Heart left ventricle (tissue), 16 donors: ENCODE measurements at places on chromosomes 1 and 21.

- peak; percentile 73 for DNase-seq
Measured at GRCh38 chr1:192485692-192486436, 89.7 kb upstream of the RGS1 start.

- no peak for DNase-seq
Measured at GRCh38 chr1:92515796-92516201, 29.1 kb upstream of the GFI1 start.

DNA sequence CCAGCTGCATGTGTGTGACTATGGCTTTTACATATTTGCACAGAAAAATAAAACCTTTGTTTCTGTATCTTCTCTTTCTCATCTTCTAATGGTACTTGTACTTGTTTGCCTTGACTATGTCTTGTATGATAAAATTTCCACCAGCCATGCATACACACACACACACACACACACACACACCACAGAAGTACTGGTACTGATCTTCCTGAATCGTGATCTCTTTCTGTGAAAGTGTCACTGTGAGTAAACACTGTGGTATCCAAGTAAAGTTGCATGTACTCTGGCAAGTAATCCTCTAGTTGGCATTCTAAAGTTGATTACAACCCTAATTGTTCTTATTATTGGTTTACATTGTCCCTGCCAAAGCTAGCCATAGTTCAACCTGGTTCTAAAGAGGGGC, 176.7 kb downstream of the CRB1 start:
- no peak for DNase-seq

DNA sequence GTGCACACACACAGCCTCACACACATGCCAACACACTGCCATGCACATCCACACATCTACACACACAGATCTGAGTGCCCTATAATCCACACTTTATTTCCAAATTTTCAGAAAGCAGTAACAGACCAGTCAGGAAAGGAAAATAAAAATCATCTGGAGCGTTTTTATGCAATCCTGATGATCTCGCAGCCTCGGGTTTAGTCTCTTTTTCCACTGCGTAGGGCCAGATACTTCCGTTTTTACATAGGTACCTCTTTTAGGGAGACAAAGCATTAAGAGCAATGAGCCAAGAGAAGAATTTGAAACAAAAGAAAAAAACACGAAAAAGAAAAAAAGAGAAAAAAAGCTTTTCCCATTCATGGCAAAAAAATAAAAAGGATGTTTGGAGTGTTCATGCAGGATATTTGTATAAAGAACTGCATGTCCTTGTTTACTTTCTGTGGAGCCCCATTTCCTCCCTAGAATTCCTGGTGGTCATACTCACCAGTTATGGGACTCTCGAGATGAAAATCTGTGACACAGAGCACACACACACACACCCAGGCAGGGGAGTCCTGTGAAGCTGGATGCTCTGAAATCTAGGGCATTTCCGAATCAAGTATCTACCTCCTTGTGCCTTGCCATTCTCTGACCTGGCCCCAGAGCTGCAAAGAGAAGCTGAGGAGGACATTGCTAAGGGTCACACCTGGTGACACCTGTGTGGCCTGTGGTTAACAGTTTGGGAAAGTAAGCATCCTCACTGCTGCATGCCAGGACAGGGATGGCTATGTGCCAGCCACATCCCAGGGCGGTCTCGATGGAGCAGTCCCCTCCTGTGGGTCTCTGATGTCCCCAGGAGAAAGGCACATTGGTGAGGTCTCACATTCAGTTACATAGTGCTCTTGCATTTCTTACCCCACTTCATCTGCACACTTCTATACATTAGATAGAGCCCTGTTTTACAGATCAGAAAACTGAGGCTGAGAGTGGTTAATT, 83.6 kb downstream of the RUNX1 start:
- no peak for DNase-seq

- DNase-seq: peak; percentile 82
Measured at GRCh38 chr1:39671433-39671792, 494 bp downstream of the NT5C1A start.

DNA sequence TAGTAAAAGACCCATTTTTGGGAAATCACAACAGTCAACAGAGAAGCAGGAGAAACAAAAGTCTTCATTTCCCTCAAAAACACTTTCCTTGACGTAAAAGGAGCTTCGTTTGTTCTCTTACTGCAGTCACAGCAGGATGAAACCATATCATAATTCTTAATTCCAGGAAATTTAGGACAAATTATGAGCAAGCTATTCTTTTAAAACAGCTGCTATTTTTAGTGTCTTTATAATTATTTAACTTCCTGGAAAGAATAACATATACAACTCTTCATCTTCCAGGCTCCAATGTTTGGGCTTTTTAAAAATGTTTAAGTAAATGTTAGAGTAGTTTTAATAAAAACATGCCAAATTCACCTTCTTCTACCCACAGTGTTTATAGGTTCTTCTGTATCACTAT, 563.5 kb downstream of the LTN1 start:
- DNase-seq: no peak

DNA sequence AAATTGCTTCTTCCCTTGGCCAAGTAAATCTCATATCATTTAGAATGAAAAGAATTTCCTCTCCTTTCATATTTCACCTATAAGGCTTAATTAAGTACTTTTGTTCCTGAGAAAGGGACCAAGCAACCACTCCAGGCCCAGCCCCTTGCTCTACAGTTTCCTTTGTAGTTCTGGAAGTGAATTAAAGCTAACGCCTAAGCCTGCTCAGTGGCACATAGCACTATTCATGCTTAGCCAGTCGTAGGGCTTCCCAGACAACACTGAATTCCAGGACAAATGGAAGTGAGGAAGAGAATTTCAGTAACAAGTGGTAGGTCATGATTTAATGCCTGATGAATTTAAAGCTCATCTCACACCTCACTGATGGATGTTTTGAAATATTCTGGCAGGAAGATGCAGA, 73.3 kb downstream of the RPAP2 start:
- no peak for DNase-seq

GRCh38 chr1:14822493-14822892, 224.0 kb downstream of the KAZN start:
- DNase-seq: no peak

DNA sequence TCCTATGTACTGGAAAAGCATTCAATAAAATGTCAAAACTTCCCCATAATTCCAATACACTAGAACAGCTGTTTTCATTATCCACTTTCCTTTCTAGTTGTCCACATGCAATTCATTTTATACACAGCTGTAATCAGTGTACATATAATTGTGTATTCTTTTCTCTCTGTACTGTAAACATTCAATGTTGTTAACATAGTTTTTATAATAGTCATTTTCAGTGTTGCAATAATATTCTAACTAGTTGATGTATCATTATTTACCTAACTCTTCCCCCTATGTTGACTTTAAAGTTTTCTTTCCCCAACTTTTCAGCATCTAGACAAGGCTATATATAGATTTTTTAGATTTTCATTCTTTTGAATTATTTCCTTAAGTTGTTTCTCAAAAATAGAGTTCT, 44.4 kb downstream of the DIPK1A start:
- DNase-seq: no peak

- DNase-seq: no peak
Measured at GRCh38 chr1:44244986-44245385, 31.7 kb downstream of the DMAP1 start.

GRCh38 chr21:44421901-44422840, 33.1 kb upstream of the LRRC3 start:
- DNase-seq: no peak

- no peak for DNase-seq
Measured at GRCh38 chr1:208189183-208189582, 55.0 kb downstream of the PLXNA2 start.

GRCh38 chr1:85976516-85977205, 179.9 kb downstream of the COL24A1 start:
- no peak for DNase-seq

- no peak for DNase-seq
Measured at GRCh38 chr1:229171934-229172333, 99.0 kb upstream of the RAB4A start.

DNA sequence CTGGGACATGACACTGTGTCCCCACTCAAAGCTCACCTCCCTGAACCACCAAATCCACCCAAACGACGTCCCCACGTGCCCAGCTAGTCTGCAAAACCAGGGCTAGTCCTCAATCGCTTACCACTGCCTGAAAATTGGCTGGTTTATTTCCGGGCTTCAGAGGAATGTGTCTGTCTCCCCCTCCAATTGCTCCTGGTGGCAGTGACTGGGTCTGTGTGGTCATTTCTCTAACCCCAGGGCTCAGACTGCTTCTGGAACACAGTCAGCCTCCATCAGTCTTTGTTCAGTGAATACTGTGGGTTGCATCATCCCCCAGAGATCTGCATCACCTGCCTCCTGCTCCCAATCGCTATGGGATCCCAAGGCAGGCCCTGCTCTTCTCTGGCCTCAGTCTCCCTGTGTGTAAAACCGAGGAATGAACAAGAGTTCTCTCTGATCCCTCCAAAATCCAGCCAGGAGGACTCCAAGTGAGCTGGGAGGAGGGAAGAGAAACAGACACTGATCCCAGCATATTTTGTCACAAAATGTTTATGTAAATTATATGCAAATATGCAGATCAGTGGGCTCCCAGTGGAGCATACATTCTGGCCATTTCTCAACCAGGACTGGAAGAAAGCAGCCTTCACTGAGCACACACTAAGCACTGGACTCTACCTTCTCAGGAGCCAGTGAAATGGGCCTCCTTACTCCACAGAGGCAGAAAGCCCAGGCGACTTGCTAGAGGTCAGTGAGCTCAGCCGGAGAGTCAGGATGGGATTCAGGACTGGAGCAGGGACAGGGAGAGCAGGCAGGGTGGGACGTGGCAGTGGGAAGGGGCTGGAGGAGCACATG, 20.9 kb downstream of the SDC3 start:
- DNase-seq: no peak

- DNase-seq: no peak
Measured at GRCh38 chr21:29302359-29302875, 3.7 kb downstream of the BACH1 start.

DNA sequence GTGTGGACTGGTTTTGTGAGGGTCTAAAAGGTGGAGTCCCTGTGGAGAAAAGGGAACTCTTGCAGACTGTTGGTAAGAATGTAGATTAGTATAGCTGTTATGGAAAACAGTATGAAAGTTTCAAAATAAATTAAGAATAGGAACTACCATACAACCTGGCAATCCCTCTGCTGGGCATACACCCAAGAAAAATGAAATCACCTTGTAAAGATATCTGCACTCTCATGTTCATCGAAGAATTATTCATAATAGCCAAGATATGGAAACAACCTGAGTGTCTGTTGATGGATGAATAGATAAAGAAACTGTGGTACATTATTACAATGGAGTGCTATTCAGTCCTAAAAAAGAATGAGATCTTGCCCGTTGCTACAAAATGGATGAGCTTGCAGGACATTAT, 109.6 kb downstream of the TBX19 start:
- no peak for DNase-seq
